Head of caudate nucleus (tissue), 42 donors: ENCODE measurements at places on chromosomes 2 and 18.

DNA sequence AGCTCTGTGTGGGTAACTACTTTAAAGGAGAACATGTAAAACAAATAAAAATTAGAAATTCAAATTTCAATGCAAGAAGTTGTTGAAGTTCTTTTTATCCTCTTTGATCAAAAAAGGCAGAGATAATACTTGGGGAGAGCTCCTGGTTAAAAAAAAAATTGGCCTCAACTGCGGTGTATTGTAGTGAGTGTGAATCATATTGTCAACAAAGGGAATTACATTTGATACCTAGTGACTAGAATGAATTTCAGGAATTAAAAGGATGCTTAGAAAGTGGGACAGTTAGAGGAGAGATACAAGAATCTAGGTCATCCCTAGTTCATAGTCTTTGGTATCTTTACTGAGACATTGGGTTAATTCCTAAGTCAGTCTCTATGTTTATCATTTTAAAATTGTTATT is 473.0 kb downstream of the CCDC85A start:
- DNase-seq: no peak

GRCh38 chr2:43798300-43798699 is 24.5 kb downstream of the DYNC2LI1 start:
- DNase-seq: no peak

DNA sequence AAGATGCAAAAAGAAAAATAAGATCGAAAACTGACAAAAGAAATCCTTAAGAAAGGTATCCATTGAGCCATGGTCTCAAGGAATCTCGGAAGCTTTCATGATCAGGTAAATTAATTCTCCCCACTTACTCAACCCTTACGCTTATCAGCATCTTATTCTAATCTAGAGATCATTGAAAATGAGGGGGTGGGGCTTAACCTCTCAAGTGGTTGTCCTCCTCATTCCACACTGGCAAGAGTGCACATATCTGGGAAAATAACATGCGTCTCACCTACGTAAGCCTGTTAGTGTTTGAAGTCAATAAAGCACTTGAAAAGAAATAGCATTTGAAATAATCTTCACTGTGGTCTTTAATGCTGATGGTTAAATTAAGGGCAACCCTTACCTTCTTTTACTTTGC is 82.5 kb upstream of the NEUROD1 start:
- DNase-seq: no peak

DNA sequence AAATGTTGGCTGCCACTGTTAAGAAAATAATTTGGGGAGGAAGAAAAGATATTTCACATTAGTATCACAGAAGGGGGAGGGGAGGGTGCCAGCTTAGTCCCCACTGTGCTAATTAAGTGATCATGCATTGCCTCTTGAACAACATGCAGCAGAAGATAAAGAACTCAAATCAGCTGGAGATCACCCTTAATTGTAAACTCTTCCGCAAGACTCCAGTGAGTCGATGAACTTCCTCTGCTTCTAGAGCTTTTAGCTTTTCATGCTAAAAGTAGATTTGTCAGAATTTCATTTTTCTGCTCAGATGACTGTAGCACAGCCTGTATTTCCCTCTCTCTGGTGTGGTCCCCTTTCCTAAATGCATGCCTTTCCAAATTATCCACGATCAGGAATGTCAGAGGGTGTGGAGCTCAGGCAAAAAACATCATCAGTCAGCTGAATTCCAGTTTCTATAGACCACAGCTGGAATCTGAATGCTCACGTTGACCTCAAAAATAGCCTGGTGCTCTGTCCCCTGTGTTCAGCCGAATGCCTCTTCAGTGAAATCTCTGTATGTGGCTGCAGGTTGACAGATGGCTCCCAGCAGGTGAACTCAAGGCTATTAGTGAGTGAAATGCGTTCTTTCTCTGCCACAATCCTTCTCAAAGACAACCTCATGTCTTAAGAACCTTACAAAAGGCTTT is 156.8 kb upstream of the UNC80 start:
- no peak for DNase-seq

GRCh38 chr2:33597026-33597425 is 2.1 kb downstream of the FAM98A start:
- no peak for DNase-seq

DNA sequence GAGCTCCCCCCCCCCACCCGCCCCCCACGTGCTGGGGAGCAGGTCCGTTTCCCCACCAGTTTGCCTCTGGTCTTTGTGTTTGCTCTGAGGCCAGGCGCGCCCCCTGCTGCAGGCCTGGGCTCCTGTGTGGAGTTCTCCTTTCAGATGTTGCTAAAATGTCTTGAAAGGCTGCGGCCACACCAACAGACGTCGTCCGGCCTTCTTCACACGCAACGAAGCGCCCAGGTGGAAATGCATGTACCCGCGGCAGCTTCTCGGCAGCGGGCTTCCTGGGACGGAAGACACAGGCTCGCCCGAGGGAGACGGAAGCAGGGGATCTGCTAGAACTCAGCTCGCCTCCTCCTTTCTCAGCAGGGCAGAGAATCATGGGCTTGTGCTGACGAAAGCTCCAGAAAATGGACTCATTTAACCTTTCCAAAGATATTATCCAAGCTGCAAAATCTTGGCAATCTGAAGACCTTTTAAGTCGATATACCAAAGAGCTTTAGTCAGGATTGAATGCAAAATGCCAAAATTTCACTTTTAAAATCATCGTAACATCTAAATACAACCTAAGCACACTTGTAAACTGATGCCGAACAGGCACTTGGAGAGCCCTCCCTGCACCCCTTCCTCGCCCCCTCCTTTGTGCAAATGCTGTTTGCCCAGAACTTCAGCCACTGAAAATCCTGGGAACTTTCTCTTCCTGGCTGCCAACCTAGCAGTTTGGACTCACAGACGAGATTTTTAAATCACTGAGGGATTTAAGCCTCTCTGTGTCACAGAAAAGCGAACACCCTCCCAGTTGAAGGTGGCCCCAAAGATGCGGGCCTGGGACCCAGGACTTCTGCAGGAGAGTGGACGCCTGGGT is 125.5 kb upstream of the ZNF516 start:
- peak; percentile 53 for DNase-seq
